CD8-positive, alpha-beta memory T cell (primary cell): ENCODE measurements at places on chromosomes 2 and 18.

DNA sequence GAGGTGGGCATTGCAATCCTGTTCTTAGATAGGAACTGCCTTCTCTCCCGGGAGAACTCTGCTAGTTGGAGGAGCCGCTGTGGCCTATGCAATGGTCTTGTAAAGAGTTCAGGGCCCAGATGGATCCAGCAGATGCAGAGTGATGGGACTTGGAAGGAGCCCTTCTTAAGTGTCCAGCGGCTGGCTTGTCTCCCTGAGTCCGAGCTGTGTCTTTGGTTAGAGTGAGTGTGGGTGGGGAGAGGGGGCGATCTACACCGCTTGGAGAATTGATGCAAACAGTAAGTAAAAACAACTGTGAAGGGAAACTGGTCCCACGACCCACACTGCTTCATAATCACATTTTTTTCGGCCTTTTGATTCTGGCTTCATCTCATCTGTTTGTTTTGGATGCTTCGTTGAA, 89.8 kb upstream of the CYRIA start:
- no peak overlapping the region for H3K27ac ChIP-seq
- DNase-seq = no peak
- no peaks in the 10 kb centered on the region for H3K36me3 ChIP-seq

- no peaks in the 10 kb centered on the region for H3K4me1 ChIP-seq
- H3K36me3 ChIP-seq = no peaks in the 10 kb centered on the region
- H3K4me3 ChIP-seq = no peak overlapping the region
- H3K27ac ChIP-seq = no peak overlapping the region
- DNase-seq = no peak
These were observed 376.8 kb downstream of the TSN start for GRCh38 chr2:122132147-122132691.

- H3K4me3 ChIP-seq = no peak overlapping the region
- H3K27ac ChIP-seq = no peak overlapping the region
- no peaks in the 10 kb centered on the region for H3K36me3 ChIP-seq
- DNase-seq = no peak
- H3K27me3 ChIP-seq = no peaks in the 10 kb centered on the region
- H3K4me1 ChIP-seq = no peaks in the 10 kb centered on the region
These were observed 4.5 kb downstream of the SLC14A1 start for GRCh38 chr18:45728336-45729010.

- no peak overlapping the region for H3K4me3 ChIP-seq
- no peaks in the 10 kb centered on the region for H3K27me3 ChIP-seq
- H3K27ac ChIP-seq = no peak overlapping the region
- no peaks in the 10 kb centered on the region for H3K36me3 ChIP-seq
These were observed 6.4 kb downstream of the NGEF start for GRCh38 chr2:233006648-233007047.

- DNase-seq = no peak
- H3K4me3 ChIP-seq = no peak overlapping the region
- H3K36me3 ChIP-seq = no peaks in the 10 kb centered on the region
- H3K4me1 ChIP-seq = no peaks in the 10 kb centered on the region
These were observed 43.7 kb upstream of the IGFBP5 start for GRCh38 chr2:216739035-216739434.
